Stimulated activated CD4-positive, alpha-beta T cell treated with anti-CD3 and anti-CD28 coated beads, Interleukin-12 subunit alpha, Interleukin-12 subunit beta, amount 100 ng/mL, for 4 hours (primary cell): ENCODE measurements at places on chromosomes 11 and 22.
A peak's percentile ranks its signal among the peaks of the same experiment; 100 is the strongest.

DNA sequence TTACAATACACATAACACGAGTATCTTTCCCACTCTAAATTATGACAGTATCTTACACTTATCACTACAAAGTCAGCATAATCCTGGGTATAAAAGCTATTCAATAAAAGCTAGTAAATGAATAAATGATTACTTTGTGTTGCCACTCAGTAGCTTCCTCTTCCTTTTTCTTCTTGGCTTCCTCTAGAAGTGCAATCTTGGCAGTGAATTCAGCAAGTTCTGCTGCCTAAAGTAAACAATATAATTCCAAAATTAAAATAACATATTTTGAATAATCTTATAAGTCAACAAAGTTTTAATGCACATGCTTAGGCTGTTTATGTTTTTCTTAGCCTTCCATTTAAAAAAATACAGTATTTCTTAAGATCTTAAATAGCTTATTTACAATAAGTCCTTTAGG, 60.4 kb downstream of the RDX start:
- no peak for DNase-seq

GRCh38 chr22:38079804-38080203, 4.2 kb downstream of the SLC16A8 start:
- no peak for DNase-seq

DNA sequence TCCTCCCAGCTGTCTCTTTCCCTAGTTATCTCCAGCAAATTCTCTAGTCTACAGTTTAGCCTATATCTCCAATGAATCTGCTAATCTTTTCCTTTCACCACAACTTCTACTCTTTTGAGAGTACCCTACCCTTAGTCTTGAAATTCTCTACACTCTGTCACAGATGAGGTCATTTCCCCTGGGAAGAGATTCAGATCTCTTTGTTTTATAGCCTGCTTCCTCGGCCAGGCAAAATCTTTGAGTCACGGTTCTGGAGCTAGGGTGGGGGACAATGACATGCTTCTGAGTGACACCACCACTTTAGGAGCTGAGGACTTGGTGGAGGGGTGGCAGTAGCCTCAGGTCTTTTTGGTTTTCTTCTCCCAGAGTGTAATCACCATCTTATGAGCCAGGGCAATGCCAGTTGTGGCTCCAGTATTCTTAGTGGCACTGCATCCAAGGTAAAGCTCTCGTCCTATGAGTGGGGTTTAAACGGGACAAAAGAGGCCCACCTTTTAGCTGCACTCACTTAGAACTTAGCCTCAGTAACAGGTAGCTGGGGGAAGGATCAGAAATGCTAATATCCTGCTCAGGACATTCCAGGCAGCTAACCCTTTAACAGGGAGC, 98.5 kb upstream of the RRM1 start:
- DNase-seq: no peak

GRCh38 chr11:845872-846495, 3.3 kb downstream of the TSPAN4 start:
- DNase-seq: no peak

GRCh38 chr22:33654173-33654895, 265.9 kb downstream of the LARGE1 start:
- no peak for DNase-seq

DNA sequence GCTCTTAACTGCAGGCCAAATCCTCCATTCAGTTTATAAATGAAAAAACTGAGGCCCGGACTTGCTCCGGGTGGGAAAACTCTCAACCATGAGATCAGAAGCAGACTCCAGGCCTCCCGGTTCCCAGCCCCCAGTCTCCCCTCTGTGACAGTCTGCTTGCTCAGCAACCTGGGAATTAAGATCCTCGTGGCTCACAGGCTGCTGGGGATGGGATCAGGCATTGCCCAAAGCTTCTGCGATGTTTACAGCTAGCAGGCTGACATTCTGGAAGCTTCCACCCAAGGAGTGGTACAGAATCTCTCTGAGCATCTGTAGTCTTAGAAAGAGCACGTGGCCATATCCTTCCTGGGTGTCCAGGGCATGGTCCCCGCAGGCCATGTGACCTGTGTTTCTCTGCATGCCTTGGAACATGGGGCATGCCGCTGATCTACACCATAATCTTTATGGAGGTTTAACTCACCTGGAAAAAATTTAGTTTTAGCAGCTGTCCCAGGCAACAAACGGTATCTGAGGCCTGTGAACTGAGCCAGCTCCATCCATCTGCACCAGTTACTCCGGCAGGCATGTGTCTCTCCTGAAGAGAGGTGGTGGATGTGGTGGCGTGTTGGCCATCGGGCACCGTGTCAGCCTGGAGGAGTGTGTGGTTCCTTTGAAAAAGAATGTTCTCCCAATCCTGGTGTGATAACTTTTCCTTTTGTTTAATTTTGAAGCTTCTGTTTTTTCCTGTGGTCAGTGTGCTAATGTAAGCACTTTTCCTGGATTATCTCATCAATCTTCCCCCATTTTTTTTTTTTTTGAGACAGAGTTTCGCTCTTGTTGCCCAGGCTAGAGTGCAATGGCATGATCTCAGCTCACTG, 7.9 kb downstream of the FBLN1 start:
- DNase-seq: no peak

- DNase-seq: peak; percentile 62
Observed at GRCh38 chr22:24429411-24430365, 2.3 kb downstream of the ADORA2A start.

DNA sequence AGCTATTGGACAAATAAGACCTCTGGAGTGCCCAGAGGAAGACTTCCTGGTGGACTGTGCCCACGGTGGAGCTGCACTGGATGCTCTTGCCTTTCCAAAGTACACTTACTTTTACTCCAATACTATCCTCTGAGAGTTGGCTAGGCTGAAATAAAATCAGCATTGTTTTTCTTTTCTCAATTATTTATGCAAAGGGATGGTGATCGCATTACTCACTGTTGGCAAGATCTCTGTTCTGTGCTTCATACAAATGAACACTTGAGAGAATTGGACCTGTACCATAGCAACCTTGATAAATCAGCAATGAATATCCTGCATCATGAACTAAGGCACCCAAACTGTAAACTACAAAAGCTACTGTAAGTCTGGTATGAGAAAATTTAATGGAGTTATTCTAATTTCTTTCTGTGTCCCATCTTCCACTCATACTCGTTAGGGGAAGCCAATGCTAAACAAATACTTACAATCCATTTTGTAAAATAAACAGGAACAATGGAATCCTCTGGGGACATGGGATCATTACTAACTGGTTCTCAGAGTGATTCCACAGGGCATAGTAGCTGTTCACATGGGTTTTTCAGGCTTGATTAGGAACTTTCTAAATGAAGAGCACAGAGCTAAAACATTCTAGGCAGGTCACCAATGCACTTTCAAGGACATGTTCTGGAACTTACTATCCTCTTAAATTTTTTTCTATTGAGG, 26.3 kb downstream of the NLRP14 start:
- no peak for DNase-seq

- no peak for DNase-seq
Observed at GRCh38 chr22:44888491-44889254, 121.1 kb downstream of the PHF21B start.

DNA sequence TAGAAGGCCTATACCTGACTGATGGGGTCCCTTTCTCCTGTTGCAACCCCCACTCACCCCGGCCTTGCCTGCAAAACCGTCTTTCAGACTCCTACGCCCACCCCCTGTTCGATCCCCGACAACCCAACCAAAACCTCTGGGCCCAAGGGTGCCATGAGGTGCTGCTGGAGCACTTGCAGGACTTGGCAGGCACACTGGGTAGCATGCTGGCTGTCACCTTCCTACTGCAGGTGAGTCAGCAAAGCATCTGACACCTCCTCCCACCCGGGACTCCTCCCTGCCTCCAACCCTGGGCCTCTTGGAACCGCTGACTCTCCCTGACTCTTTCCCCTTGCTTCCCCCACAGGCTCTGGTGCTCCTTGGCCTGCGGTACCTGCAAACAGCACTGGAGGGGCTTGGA, 1.2 kb downstream of the ROM1 start:
- DNase-seq: peak; percentile 56

DNA sequence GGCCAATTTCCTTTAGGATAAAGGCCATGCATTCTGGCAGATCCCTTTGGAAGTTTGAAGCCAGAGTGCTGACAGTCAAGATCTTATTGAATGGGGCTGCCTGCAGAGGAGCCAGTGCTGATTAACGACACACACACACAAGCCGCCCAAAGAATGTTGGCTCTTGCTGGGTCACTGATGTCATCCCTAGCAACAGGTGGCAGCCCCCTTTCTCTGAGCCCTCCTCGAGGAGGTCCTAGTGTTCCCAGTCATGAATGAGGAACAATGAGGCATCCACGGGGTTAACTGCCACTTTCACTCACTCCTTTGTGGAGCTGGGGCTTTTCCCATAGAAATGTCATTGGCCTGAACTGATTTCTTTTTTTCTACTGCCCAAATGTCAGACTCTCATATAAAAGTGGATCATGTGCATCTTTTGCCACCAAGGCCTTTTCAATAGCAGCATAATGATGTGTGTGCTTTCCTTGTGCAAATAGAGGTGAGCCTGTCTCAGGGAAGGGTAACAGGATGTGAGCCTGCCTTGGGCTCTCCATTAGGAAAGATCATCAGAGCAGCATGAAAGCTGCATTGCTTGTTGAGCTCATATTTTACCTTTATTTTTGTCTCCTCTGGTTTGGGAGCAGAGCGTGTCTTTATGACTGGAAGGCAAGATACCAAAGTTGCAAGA, 301.8 kb upstream of the MTNR1B start:
- DNase-seq: no peak

- no peak for DNase-seq
Observed at GRCh38 chr22:37052386-37053309, 1.1 kb downstream of the KCTD17 start.

- no peak for DNase-seq
Observed at GRCh38 chr11:120996973-120997372, 26.9 kb upstream of the TBCEL start.

DNA sequence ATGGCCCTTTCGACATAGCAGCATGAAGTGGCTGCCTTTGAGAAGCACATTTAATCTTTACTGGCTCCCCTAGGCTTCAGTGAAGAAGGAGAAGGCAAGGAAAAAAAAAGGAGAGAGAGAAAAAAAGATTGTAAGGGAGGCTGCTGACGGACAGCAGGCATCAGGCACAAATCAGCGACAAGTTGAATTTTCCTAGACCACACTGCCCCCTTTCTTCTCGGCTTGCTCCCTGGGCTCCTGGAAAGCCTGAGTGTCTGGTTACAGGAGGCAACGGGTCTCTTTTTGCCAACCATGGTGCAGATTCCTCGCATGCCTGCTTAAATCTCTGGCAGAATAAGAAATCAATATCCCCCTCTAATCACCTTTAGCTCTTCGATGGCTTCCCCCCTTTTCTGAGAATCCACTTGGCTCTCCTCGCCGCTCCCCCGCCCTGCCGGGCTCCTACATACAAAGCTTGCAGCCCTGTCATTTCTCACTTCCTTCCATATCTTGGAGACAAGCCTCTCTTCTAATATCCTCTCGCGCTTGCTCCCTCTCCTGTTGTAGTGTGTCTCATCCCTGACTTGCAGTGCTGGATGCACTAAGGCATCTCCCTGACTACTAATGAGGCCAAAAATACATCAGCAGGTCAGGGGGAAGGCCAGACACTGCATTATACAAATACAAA, 14.3 kb downstream of the BLID start:
- no peak for DNase-seq

GRCh38 chr22:30129636-30130035, 49.4 kb downstream of the HORMAD2 start:
- no peak for DNase-seq

DNA sequence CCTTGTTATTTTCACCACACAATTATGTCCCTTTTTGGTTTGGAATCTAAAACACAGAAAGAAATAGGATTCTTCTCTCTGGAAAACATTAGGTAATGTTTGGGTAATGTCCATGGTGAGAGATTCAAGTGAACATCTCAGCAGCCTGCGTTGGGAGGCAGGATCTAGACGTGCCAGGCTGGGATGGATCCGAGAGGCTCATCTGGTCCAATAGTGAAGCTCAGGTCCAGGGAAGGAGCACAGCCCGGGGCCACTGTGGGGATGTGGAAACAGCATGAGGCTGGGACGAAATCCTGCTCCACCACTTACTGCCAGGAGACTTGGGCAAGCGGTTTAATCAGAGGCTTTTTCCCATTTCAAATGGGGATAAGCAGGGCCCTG, 109.9 kb downstream of the CSNK2A3 start:
- no peak for DNase-seq

GRCh38 chr11:62142921-62143320, 19.1 kb downstream of the INCENP start:
- no peak for DNase-seq

GRCh38 chr22:37045958-37046357, 5.6 kb upstream of the KCTD17 start:
- DNase-seq: no peak

GRCh38 chr22:48886604-48887393, 940.9 kb downstream of the BRD1 start:
- no peak for DNase-seq

DNA sequence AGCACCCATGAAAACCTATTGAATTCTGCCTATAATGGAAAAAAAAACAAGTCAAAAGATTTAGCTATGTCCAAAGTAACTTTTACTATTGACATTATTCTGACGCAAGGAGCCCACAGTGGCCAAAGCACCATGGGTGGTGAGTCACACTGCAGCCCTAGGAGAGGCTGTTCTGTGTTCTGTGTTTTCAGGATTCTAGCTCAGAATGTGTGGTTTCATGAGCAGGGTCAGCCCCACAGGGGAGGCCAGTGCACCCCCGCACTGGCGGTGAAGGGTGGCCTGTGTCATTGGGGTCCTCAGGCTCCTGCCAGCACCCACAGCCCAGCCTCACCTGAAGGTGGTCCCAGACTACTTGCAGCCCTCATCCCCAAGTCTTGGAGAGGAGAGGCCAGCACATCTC, 112.2 kb downstream of the BRD1 start:
- no peak for DNase-seq

GRCh38 chr11:131302836-131303235, 67.6 kb upstream of the NTM start:
- no peak for DNase-seq

GRCh38 chr11:47186700-47187695, 764 bp upstream of the PACSIN3 start:
- peak; percentile 49 for DNase-seq

DNA sequence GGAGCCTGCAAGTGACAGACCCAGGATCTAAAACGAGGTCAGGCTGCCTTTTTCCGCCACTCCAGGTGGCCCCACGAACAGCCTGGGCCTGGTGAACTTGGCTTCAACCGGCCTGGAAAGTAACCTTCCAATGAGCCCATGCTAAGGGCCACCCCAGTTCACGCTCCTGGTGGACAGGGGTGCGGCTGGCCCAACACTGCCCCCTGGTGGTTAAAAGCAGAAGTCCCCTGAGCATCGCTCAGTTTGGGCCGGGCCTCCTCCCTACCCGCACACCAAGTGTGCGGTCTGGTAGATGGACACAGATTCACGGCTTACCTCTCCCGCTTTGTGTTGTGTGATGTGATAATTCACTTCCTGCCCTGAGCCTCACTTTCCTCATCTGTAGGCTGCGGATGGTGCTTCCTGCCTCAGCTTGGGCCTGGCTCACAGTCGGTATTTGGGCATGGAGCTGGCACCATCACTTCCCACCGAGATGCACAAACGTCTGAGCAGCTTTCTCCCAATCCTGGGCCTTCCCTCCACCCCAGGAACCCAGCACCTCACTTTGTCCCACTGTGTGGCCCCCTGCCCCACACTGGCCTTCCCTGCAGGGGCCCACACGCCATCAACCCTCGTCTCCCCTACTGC, 13.7 kb upstream of the SEC14L3 start:
- peak; percentile 69 for DNase-seq

GRCh38 chr11:46378811-46379481, 2.5 kb upstream of the MDK start:
- no peak for DNase-seq

GRCh38 chr11:80118073-80118472, 677.2 kb upstream of the TENM4 start:
- no peak for DNase-seq

GRCh38 chr11:2477254-2477653, 32.4 kb downstream of the KCNQ1 start:
- DNase-seq: no peak

GRCh38 chr11:95917193-95918036, 6.5 kb downstream of the MTMR2 start:
- DNase-seq: no peak
